ENCODE measurements at places on chromosomes 3 and 15. TPM values are rescaled to one million over a fixed set of nuclear protein-coding genes. Genes with fewer than 3 reads are reported as not detected.

- no peak for DNase-seq
These were observed 19.4 kb downstream of the RPLP1 start for GRCh38 chr15:69472046-69472445.

GRCh38 chr15:72787526-72787925, 4.0 kb upstream of the ADPGK start:
- no peak for DNase-seq

GRCh38 chr3:63344661-63345060, 66.6 kb downstream of the SYNPR start:
- DNase-seq: no peak

GRCh38 chr3:72768481-72768880, 79.8 kb downstream of the SHQ1 start:
- no peak for DNase-seq

DNA sequence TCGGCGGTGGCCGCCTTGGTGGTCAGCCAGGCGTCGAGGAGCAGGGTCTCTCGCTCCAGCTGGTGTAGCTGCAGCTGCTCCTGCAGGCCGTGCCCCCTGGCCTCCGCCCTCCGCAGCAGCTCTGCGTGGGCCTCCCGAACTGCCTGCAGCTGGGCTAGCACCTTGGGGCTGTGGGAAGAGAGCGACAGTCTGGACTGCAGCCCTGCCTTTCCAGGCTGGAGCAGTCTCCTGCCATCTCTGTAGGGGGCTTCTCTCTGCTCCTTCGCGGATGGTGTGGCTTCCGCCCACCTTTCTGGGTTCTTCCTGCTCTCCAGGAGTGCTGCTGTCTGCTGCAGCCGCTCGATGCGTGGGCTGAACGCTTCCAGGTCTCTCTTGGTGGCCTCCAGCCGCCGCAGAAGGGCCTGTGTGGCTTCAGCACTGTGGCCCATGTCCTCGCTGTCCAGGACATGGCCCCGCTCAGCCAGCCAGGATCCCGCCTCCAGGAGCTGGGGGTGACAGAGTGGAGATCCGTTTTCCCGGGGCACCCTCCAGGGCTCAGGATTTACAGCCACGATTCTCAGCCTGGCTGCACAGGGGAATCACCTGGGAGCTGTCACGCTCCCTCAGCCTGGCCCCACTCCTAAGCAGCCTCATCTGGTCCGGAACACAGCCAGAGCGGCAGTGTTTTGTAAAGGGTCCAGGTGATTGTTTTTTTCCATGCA, 16.8 kb downstream of the PLA2G4B start:
- DNase-seq: no peak

DNA sequence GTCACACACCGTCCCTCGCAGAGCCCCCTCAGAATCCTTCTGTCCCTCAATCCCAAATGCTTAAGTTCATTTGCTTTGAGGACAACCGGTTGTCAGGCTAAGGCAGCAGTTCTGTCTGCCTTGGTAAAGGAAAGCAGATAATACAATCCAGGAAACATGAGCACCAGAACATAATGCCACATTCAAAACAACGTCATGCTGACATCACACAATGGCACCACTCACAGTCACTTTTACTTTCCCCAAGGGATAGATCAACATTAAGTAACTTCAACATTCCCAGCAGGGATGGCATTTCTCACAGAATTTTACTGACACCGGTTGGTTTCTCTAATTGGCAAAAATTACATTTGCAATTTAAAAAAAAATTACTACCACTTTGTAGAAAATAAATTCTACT, 74.6 kb upstream of the PSMD6 start:
- DNase-seq: no peak

- DNase-seq: no peak
These were observed 48.4 kb downstream of the TMEM266 start for GRCh38 chr15:76108021-76108723.

GRCh38 chr3:190492966-190493365, 20.9 kb upstream of the IL1RAP start:
- DNase-seq: no peak

GRCh38 chr3:10627884-10628572, 122.6 kb upstream of the ATP2B2 start:
- no peak for DNase-seq

GRCh38 chr15:67554580-67554979, 12.1 kb downstream of the MAP2K5 start:
- DNase-seq: no peak

- peak; percentile 55 for DNase-seq
These were observed 47.6 kb downstream of the SETMAR start for GRCh38 chr3:4350789-4351163.

DNA sequence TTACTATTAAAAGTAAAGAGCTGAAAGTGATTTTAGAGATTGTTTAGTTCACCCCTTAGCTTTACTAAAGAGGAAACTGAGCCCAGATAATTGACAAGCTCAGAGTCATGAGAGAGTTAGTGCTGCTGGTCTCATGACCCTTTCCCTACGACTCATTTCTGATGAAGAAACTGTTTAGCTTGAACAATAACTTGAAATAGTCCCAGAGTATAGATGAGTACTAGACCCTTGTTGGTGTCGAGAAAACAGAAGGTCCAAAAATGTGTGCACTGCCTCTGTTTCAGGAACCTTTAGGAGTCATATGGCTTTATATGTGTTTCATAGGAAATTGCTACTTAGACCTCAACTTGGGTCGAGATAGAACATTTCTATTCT, 58.2 kb downstream of the IL16 start:
- DNase-seq: no peak

- DNase-seq: no peak
These were observed 18.8 kb upstream of the SATB1 start for GRCh38 chr3:18443665-18444594.

Gene TLR9
- 0.25 TPM for total RNA-seq

Gene GP9
- not detected for total RNA-seq

Gene ARGFX
- not detected for total RNA-seq

Gene SLC9C1
- total RNA-seq: not detected

Gene CLDN18
- total RNA-seq: not detected

Gene TEX55
- total RNA-seq: not detected

Gene SHF
- 4.6 TPM for total RNA-seq

Gene KLHL40
- total RNA-seq: not detected

Gene MYEF2
- total RNA-seq: 22.6 TPM

Gene CCR3
- total RNA-seq: not detected

Gene SLC26A6
- 30.3 TPM for total RNA-seq

Gene DMXL2
- total RNA-seq: 17.8 TPM

Gene EOMES
- total RNA-seq: not detected

Gene IMPG2
- 0.26 TPM for total RNA-seq

Gene WDR76
- 1.0 TPM for total RNA-seq

Gene ZBBX
- total RNA-seq: 1.3 TPM

Data from astrocyte (in vitro differentiated cells and primary cell).